ENCODE measurements at places on chromosomes 3 and 15.

GRCh38 chr15:83046558-83047127 lies 20.4 kb downstream of the BTBD1 start:
- no peak for DNase-seq

DNA sequence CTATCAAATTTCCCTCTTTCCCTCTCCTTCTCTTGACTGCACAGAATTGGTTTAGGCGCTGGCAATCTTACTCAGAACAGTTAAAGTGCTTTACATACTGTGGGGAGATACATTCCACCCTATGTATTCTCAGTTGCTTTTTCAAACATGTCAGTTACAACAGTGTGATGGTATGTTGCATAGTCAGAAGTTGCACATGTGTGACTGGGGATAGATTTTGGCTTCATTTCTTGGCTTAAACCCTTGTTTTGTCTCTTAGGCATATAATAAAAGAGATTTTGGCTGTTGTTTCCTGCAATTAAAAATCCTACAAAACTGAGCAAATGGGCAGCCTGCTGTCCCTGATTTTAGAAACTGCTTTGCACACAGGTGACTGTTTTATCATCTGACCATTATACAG lies 86.7 kb downstream of the PIK3R4 start:
- no peak for DNase-seq

DNA sequence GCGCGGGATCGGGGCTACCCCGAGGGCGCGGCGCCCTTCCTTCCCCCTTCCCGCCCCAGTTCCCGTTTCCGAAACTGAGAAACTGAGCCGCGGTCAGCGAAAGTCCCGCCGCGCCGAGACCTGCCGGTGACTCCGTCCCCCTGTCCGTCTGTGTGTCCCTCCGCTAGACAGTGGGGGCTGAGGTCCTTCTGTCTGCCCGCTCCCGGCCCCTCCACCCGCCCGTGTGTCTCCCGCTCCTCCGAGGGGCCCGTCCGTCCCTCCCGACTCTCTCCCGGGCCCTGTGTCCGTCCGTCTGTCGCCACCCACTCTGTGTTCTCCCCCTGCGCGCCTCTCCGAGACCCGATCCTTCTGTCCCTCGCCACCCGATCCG lies 426 bp downstream of the PRKCD start:
- no peak for DNase-seq

DNA sequence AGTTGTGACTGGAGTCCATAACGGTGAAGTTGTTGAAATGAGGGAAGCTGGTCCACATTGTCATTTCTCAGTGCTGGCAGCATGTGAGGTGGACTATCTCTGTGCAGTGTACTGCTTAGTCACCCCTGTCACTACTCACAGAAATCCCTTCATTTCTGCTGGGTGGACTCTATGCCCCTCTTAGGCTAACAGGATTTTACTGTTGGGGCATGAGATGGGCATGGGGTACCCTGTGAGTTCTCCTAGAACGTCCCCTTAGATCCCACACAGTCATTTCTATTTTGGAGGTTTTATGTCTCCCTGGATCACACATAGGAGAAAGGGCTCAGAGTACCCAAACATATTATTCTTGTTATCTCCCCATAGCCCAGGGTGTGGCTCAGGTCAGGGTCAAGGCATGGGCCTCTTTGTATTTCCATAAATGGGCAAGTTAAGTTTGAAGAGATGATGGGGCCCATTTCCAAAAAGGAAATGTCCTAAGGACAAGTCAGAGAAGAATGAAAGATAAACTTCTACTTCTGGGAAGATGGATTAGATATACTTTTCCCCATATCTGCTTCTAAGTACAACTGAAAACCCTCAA lies 15.2 kb downstream of the P2RY1 start:
- DNase-seq: no peak

- DNase-seq: no peak
Observed at GRCh38 chr3:134522541-134522940, 36.7 kb downstream of the CEP63 start.

GRCh38 chr3:56795829-56796185 lies 5.9 kb downstream of the ARHGEF3 start:
- DNase-seq: no peak

GRCh38 chr15:70605606-70606410 lies 157.6 kb downstream of the UACA start:
- no peak for DNase-seq

- DNase-seq: no peak
Observed at GRCh38 chr15:26294059-26294689, 431.0 kb upstream of the ATP10A start.

DNA sequence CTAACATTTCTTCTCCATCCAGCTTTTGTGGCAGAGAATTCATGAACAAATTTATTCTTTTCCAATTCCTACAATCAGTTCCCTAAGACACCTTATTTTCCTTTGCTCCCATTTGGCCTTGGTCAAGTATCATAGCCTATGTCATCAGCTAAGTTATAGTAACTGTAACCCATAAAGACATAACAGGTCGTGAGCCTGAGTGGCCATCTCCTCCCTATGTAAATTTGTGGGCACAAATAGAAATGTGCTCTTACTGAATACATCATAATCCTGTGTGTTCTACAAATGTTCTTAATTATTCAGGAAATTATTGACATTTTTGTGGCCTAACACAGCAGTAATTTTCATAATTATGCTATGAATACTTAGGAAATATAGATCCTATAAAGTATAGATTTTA lies 108.9 kb upstream of the ZNF717 start:
- DNase-seq: no peak

DNA sequence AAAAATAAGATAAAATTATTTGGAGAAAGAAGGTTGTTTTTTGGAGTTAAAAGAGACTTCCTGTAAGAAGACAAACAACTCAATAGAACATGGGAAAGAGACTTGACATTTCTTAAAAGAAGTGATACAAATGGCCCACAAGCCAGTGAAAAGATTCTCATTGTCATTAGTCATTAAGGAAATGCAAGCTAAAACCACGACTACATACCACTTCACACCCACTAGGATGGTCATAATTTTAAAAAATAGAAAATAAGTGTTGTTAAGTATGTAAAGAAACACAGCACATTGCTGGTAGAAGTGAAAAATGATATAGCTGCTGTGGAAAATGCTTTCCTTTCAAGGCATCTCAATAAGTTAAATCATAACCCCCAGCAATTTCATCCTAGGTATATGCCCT lies 44.4 kb upstream of the GK5 start:
- DNase-seq: no peak

DNA sequence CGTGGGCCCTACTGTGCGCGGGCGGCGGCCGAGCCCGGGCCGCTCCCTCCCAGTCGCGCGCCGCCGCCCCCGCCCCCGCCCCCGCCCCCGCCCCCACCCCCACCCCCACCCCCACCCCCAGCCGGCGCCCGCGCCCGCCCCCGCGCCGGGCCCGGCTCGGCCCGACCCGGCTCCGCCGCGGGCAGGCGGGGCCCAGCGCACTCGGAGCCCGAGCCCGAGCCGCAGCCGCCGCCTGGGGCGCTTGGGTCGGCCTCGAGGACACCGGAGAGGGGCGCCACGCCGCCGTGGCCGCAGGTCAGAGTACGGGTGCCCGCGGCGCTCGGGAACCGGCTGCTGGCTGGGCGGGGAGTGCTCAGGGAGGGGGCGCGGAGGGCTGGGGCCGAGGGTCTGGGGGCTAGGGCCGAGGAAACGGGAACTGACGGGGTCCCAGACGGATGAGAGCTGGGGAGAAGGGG lies 1.1 kb upstream of the PPARG start:
- DNase-seq: no peak

GRCh38 chr3:2839876-2840275 lies 270.3 kb downstream of the IL5RA start:
- DNase-seq: no peak

GRCh38 chr15:42549741-42550392 lies 1.2 kb downstream of the HAUS2 start:
- no peak for DNase-seq

DNA sequence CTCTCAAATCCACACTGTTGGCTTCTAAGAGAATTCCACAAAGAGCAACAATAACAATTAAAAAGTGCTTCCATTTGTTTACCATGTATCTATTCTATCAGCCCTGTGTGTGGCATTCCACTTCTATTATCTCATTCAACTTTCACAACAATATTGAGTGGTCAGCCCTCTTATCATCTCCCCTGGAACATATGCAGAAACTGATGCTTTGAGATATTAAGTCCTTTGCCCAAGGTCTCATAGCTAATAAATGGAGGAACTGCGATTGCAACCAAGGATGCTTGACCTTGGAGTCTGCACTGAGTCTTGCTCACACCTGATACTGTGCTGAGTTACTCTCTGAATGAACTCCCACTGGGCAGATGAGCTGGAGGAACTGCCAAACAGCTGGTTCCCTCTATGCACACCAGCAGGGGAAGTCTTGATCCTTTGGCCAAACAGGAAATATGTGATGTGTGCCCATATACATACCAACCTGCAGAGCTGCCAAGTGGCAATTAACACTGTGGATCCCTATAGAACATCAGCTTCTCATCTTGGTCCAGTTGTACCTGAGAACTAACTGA lies 144.7 kb upstream of the WNT5A start:
- DNase-seq: no peak

GRCh38 chr3:46349484-46350261 lies 4.2 kb upstream of the CCR2 start:
- peak; percentile 53 for DNase-seq

- no peak for DNase-seq
Observed at GRCh38 chr3:445960-446359, 249.4 kb downstream of the CHL1 start.

- no peak for DNase-seq
Observed at GRCh38 chr3:12727937-12728336, 31.1 kb downstream of the TMEM40 start.

- DNase-seq: no peak
Observed at GRCh38 chr3:35733864-35734263, 94.5 kb downstream of the ARPP21 start.

DNA sequence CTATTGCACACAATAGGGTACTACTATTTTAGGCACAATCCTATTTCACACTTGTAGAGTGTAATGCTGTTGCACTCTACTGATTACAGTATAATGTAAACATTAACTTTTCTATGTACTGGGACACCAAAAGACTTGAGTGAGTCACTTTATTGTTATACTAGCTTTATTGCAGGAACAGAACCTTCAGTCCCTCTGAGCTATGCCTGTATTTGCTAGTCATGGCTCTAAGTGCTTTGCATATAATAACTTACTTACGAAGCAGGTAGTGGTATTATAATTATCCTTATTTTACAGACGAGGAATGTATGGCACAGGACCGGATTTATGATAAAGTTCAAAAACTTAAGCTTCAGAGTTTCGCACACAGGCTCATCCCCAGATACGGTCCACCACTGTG lies 106.6 kb upstream of the SLC6A6 start:
- no peak for DNase-seq

DNA sequence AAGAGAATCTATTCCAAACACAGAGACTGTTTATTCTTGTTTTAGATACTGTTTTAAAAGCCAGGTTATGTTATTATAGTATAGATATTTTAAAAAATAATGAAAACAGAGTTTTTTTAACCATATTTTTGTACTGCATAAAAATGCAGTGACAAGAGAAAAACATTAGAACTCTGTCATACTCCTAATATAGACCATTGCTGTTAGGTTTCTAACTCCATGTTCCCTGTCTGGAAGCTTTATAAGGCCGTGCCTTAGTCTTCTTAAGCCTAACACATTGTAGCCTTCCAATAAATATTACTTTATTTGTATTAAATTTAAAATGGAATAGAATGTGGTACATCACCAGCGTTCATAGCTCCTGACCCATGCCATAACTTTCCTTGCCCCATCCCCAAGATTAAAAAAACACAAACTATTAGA lies 53.2 kb downstream of the MBNL1 start:
- no peak for DNase-seq

DNA sequence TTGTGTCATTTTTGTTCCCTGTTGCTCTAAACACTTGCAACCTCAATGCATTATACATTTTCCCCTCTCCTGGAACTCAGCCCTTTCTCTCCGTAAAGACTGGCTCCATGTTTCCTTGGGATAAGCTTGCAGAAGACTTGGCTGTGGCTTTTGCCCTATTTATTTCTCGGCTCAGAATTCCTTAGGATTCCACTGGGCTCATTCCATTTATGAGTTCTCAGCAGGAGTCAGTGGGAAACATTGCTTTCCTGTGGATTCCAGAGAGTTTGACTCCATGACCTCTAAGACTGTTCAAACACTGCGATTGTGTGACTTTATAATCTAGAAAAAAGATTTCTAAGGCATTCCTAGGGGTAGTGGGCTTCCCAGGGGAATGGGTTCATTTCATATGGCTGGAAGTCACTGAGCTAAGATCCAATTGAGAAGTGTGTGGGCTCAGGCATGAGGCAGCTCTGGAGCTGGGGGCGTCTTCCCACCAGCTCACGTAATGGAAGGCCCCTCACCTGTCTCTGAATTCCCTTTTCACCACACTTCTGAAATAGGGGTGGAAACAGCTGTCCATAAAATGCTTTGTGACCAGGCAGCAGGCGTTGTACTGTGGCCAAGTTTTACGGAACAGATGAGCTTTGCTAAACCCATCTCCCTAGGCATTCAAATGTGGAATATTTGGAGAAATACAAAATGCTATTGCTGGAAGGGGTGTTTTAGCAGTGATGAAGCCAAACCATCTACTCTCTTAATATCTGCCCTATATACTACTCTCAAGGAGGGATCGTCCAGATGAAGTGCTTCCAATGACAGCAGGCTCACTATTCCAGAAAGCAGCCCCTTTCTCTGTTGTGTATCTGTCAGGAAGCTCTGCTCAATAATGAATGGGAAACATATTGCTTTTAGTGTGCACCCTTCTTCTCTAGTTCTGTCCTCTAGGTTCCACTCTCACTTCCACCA lies 91.8 kb upstream of the BCL6 start:
- no peak for DNase-seq

DNA sequence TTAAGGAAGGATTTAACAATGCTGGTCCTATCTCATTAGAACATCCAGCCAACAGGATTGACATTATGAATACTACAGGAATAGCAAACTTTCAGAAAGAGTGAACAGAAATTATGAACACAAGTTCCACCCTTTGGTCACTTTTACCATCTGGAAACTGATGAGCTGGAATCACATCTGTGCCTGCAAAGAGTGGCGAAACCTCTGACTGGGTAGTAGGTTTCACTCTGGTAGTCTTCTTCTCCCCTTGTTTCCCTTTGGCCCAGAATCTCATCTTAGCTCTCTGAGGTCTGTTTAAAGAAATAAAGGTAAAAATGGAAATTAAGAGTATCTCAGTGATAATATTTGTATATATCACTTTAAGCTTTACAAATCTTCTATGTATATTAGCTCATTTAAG lies 73.1 kb downstream of the NR2E3 start:
- no peak for DNase-seq

DNA sequence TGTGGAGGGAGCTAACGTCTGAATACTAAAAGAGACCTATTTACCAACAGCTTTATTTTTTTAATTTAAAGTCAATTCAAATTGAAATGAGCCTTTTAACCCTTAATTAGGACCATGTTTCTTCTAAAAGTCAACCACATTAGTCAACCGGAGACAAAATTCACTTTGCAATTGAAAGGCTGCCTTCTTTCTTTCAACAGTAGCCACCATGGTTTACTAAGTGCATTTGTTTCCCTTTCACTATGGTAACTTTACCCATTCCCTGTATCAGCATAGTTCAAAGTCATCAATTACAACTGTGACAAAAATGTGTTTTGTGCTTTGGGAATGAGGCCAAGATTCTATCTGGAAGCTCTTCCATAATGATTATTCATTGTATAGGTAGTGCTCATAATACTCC lies 225.4 kb downstream of the EPHA3 start:
- no peak for DNase-seq

GRCh38 chr3:25576831-25577454 lies 87.8 kb downstream of the TOP2B start:
- no peak for DNase-seq

GRCh38 chr3:127735767-127736693 lies 63.3 kb downstream of the ABTB1 start:
- no peak for DNase-seq

- no peak for DNase-seq
Observed at GRCh38 chr15:43518197-43518761, 871 bp downstream of the MAP1A start.

All from T-helper 2 cell (primary cell).